Skin of body (tissue), 3 donors: ENCODE measurements at places on chromosomes 7 and 10.

- DNase-seq: no peak
Observed at GRCh38 chr10:73088304-73088703, 8.4 kb downstream of the P4HA1 start.

DNA sequence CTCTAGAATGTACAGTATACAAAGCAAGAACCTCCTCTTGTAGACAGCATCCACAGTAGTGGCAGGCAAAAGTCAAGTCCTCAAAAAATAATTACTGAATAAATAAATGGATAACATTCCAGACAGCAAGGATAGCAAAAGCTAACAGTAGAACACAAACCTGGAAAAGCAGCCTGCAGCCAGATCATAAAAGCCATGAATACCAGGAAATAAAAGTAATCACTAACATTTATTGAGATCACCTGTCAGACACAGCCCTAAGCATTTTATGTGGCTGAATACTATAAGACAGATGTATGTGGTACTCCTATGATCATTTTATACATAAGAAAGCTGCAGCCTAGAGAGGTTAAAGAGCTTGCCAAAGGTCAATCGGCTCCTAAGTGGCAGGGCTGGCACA, 34.0 kb downstream of the CUL2 start:
- no peak for DNase-seq

DNA sequence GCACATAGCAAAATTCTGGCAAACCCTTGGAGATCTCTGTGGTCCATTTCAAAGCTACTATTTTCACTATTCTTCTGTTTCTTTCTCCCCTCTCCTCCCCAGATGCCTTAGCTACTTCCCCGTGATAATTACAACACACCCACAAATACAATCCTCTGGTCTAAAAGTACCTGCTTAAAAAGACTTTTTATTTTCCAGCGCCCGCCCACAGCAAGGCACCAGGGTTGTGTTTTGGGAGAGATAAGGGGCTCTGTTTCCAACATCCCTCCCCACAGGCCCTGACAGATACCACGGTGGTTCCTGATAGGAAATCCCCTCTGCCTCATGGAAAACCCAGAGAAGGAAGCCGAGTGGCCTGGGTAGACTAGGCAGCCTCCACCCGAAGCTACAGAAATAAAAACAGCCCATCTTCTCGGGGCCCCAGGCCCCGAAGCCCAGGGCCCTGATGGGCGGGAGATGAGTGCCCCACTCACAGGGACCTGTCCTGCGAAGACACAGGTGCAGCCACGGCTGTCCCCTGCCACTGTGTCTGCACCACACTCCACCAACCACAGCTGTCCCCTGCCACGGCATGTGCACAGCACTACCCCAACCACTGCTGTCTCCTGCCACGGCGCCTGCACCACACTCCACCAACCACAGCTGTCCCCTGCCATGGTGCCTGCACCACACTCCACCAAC, 19.7 kb downstream of the CALML5 start:
- no peak for DNase-seq

DNA sequence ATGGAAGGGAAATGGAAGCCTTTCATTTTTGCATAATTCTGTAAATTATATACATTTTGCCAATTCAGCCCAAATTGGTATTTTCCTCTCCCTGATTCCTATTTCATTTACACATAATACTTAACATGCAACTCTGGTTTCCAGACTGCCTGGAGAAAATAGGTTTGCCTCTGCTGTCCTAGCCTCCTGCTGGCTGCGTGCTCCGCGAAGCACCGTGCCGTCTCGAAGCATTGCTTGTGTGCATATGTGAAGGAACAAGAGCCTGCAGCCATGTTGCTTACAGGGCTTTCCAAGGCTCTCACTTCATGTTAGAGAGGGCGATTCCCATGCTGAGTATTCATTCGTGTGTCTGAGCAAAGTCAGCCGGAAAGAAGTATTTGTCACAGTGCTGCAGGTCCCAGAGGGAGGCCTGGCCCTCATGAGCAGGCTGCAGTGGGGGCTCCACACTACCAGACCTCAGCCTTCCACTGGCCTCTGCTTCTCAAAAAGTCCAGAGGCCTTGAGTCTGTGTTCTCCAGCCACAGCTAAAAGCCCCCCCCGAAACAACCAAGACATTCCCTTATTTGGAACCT, 66.5 kb downstream of the CLRN3 start:
- no peak for DNase-seq

DNA sequence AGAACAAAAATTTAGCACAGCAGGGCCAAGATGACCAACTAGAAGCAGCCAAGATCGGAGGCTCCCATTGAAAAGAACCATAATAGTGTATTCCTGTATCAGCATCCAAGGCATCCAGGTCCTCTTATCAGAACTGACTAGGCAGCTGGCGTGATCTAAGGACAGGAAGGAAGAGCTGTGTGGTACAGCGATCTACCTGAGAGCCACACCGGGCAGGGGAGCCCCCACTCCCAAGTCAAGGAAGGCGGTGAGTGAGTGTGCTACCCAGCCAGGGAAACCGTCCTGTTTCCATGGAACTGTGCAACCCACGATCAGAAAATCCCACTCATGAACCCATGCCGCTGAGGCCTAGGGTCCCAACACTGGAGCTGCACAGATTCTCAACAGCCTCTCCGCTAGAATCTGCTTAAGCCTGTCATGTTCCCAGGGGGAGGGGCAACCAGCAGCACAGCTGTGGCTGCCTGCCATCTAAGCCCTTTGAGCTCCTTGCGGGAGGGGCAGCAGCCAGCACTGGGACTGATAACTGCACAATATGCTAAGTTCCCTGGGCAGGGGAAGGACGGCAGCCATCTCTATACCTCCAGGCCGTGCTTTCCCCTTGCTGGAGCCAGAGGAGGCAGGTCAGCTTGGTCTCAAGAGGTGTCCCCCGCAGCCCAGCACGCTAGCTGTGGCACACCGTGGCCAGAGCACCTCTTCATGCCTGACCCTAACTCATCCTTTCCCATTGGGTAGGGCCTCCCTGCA, 213.0 kb upstream of the SMIM30 start:
- DNase-seq: no peak

DNA sequence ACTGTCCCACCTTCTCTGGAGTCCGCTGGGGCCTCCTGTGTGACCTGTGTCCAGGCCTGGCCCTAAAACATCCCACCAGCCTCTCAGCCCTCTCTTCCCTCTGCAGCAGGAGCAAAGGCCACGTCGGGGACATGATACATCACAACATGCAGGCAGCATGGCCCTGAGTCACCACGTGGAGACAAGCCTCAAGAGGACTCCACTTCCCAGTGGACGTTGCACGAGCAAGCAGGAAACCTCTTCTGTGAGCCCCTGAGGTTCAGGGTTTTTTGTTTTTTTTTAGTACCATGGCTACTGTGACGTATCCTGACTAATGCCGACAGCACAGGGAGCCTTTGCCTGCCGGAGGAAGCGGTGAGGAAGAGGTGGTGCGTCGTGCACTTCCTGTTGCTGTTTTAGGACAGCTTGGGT, 165.9 kb downstream of the DNAJB6 start:
- no peak for DNase-seq

- no peak for DNase-seq
Observed at GRCh38 chr7:116111475-116111874, 80.9 kb upstream of the TFEC start.

GRCh38 chr10:22753786-22754185, 39.4 kb upstream of the PIP4K2A start:
- DNase-seq: no peak

DNA sequence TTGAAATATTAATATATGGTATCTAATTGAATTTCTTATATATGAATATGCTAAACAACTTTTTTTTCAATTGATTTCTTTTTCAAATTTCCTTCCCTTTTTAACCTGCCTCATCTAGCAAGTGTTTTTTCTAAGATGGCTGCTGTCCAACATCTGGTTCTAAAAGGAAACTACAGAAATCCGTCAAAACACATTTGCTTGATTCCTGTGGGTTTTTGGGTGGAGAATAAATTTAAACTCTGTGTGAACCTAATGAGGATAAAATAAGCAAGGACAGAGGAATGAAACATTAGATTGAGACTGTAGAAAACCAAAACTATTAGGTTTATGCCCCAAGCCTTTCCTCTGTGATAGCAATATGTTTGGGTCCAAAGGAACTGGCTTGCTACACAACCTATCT, 75.5 kb upstream of the STARD3NL start:
- DNase-seq: no peak

- no peak for DNase-seq
Observed at GRCh38 chr7:75740846-75741497, 2.2 kb upstream of the HIP1 start.

DNA sequence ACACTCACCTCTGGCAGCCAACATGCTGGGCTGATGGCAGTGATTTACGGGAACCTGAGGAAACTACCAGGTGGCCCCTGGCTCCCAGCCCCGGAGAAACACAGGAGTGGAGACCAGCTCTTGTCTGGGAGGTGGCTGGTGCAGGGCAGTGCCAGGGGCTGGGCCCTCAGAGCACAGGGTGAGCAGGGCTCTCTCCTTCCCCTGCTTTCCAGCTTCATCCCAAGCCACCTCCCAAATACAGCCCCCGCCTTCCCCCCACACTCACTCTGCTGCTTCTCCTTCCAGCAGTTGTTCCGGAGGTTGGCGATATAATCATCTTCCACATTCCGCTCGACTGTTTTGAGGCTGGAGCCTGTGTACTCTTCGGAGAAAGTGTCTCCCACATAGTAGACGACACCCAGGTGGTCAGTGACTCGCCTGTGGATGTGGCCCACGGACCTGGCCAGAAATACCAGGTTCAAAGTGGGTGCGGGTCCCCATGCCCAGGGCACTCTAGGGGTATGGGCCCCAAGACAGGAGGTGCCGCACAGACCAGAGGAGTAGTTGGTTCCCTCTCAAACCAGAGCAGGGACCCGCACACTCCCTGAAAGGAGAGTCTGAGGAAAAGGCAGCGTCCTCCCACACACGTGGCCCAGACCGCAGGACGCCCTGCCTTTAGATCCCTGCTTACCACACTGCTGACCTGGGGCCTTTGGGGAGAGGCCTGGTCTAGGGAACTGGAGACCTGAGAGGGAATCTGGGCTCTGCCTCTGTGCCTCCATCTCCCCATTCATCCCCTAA, 18.3 kb downstream of the DNAJB12 start:
- no peak for DNase-seq

- DNase-seq: no peak
Observed at GRCh38 chr7:85896531-85896930, 709.7 kb upstream of the SEMA3D start.

- no peak for DNase-seq
Observed at GRCh38 chr10:80602881-80603280, 65.2 kb downstream of the SH2D4B start.

DNA sequence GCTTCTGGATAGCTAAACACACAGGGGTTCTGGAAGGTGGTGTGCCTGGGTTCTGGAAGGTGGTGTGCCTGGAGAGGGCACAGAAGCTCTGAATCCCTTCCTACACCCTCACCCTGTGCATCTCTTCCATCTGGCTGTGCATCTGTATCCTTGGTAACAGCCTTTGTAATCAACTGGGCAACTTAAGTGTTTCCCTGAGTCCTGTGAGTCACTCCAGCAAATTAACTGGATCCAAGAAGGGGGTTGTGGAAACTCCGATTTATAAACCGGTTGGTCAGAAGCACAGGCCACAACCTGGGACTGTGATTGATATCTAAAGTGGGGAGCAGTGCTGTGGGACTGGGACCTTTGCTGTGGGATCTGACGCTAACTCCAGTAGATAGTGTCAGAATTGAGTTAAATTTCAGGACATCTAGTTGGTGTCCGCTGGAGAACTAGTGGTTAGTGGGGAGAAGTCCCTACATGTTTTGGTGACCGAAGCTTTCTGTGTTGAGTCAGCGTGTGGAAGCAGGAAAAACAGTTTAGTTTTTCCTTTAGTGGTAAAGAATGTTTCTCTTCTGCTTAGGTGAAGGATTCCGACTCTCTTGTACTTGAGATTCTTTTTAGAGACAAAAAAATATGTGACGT, 228.1 kb downstream of the BMPER start:
- no peak for DNase-seq
